Pancreas (tissue), 10 donors: ENCODE measurements at places on chromosomes 11 and 22. TPM values are rescaled to one million over a fixed set of nuclear protein-coding genes. Genes with fewer than 3 reads are reported as not detected.

Gene REXO2
- total RNA-seq = 27.4 TPM

GRCh38 chr11:10323793-10324170 lies 18.9 kb downstream of the ADM start:
- DNase-seq = no peak

DNA sequence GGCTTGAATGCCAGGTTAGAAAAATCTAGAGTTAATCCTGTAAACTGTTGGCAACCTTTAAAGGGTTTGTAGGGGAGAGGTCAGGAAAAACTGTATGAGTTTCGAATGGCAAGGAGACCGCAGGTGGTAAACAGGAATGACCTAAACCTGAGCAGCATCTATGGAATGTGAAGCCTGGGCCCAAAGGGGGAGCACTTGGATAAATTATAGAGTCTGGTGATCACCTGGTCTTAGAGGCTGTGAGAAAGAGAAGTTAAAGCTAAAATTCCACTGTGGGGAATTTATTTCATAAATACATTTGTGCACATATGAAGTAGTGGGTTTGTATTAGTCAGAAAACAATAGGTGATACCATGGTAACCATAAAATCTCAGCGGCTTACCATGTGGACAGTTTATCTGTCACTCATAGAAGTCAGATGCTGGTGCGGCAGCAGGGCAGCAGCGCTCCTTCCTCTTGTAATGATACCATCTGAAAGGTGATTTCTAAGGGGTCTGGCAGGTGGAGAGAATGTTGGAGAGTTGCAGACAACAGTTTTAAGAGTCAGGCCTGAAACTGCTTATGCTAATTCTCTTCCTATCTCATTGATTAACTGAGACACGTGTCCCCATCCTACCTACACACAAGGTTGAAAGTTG lies 1104.4 kb upstream of the CCDC90B start:
- no peak for DNase-seq

DNA sequence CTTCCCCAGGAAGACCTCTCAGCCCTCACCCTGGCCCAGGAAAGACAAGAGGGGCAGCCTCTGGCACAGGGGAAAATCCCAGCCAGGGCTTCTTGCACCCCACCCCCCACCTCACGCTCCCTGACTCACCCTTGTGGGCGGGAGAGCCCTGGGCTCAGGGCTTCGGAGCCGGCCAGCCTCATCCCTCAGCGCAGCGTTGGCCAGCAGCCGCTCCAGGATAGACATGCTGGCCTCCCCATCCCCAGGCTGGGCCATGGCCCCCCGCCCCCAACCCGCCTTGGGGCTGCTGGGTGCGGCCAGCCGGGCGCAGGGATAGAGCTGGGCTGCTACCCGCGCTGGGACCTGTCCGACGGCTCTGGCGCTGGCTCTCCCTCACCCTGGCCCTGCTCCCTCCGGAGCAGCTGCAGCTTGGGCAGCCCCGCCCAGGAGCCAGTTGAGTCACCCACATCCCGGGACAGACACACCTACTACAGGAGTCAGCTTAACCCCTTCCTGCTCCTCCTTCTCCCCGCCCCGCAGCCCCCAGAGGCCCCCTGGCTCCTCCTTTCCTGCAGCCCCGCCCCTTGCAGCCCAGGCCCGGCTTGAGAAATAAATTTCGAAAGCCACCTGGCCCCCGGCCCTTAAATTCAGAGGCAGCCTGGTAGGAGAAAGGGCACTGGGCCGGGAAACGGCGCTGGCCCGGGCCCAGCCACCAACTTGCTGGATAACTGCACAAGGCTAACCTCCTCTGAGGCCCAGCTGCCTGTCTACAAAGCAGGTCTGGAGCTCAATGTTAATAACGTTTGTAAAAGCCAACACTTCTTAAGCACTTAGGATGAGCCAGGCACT lies 13.4 kb downstream of the TNKS1BP1 start:
- DNase-seq = peak; percentile 98

Gene LAMTOR1
- 36.2 TPM for total RNA-seq

Gene TRPC6
- total RNA-seq = 0.09 TPM

DNA sequence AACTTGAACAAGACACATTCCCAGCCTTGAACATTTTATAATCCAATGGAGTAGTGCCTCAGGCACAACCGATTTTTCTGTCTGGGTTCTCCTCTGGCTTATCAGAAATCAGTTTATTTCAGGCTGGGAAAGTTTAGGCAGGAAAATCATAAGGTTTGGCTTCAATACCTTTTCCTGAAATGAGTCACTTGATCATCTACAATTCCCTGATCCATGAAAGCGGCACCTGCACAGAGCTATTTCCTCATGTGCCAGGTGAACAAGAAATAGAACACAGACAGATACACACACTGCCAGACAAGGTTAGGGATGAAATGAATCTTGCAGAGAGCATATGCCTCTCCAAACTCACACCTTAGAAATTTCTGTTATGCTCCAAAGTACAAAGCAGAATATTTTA lies 106.7 kb upstream of the OR9G4 start:
- no peak for DNase-seq

Gene FAM181B
- total RNA-seq = 0.67 TPM

DNA sequence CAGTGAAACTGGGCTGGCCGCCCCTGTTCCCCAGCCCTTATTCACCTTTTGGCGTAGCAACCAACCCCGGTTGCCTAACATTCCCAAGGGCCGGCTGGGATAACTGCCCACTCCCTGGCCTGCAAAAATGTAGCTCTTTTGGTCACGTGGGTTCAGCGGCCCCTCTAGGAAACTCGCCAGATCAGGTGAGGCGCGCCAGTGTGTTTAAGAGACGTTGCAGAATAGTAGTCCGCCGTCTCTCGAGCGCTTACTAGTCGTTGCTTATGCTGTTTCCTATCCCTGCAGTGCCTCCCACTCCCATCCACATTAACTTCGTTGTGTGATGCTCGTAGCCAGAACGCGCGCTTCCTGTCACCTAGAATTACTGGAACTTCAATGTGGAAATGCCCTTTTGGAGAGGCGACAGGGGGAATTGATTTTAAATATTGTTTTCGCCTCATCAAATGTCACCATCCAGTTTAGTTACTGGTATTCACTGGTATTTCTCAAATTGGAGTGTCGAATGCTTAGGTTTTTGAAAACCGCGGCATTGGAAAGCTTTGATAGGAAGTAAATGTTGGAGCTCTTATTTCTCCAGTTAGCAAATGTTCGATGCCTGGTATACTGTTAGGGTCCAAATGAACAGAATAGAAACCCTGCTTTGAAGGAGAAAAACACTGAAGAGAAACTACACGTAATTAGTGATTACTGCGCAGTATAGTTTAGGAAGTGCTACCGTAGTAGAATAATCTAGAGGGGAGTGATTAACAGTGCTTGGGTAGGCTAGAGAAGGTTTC lies 823 bp downstream of the CEP57 start:
- DNase-seq = peak; percentile 80

Gene ARVCF
- total RNA-seq = 5.0 TPM

GRCh38 chr11:79077702-79078330 lies 363.0 kb downstream of the TENM4 start:
- DNase-seq = no peak

- no peak for DNase-seq
Observed at GRCh38 chr11:79937676-79938334, 497.0 kb upstream of the TENM4 start.

DNA sequence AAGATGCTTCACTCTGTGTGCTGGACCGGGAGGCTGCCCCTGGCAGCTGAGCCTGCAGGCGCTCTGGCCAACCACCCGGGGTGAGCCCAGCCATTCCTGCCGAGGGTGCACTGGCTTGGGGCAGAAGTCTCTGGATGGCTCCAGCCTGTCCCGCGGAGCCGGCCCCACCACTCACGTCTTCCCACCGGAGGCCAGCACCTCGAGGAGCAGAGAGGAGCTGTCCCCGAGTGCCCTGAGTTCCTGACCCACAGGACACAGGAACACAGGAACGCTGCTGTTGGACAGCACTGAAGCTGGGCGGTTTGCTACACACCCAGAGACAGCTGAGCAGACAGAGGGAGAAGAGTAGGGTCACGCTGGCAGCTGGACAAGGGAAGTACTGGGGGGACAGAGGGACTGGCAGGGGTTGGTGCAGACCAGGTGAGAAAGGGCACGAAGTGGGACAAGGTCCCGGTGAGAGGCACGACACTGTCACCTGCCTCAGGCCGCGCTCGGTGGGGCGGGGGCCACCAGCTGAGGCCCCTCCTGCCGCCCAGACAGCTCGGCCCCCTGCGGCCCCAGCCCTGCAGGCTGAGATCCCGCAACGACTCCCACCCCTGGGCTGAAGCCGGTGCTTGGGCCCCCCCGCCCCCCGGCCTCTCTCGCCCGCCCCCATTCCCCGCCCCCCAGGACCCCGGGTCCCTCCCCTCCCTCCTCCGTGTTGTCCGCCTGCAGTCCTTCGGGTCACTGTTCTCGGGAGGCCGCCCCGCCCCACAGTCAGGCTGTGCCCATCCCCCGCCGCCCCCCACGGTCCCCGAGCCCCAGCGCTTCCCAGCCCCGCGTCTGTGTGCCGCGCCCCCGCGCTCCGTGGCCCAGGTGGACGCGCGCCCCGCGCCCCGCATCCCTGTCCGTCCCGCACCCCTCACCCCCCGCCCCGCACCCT lies 624 bp upstream of the B4GALNT4 start:
- DNase-seq = peak; percentile 78

GRCh38 chr11:70566768-70567530 lies 168.6 kb downstream of the CTTN start:
- no peak for DNase-seq

DNA sequence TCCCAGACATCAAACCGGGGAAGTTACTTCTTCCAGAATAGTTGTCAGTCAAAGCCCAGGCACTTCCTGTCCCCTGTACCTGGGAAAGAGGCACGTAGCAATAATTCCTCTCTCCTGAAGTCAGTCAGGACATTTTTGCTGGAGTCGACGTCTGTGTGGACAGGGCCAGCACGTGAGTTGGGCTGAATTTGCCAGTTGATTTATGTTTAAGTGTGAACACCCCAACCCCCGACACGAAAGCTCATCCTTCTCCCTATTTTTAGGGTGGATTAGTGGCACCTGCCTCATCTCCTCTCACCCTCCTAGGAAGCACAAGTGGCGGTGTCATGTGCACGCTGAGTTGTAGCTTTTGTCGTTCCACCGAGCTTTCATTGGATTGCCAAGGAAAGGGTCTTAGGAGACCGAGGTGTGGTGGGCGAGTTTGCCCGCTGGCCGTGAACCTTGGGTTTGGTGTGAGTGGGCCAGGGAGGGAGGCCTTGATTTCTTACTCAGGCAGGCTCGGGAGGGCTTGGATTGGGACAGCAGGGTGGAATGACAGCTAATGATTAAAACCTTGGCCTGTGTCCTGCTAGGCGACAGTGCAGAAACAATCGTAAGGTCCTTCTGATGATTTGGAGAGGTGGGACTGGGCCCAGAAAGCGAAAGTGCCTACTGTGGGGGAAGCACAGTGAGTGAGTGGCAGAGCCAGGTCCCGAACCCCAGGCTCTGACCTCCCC lies 87.0 kb upstream of the CRYBB3 start:
- no peak for DNase-seq

Gene EP300
- total RNA-seq = 24.4 TPM

DNA sequence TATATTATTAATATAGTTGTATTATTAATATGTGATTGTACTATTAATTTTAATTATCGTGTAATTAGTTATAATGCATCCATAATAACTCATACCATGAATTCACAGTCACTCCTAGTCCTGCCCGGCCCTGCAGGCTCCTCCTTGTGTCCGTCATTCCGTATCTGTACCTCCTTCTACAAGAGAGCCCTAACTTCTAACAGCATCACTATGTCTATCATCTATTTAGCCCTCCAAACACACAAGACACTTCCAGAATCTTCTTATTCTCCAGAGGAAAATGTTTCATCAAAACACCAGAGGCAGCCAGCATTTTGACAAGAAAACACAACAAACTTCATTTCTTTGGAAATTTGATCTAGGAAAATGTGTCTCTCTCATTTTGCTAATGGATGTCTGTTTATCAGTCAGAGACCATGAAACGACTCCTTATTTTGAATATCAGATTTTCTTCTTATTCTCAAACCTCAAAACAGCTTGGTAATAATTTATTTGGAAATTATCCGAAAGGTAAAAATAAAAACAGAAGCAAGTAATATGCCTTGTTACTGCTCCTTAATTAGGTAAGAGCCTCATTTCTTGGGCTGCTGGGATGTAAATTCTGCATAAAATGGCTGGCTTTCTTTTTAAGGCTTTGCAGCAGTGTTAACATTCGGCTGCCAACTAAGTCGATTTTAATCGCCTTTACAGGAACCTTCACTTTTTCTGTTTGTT lies 23.1 kb upstream of the SEPTIN5 start:
- DNase-seq = no peak

- no peak for DNase-seq
Observed at GRCh38 chr11:82810738-82811137, 77.1 kb upstream of the FAM181B start.

DNA sequence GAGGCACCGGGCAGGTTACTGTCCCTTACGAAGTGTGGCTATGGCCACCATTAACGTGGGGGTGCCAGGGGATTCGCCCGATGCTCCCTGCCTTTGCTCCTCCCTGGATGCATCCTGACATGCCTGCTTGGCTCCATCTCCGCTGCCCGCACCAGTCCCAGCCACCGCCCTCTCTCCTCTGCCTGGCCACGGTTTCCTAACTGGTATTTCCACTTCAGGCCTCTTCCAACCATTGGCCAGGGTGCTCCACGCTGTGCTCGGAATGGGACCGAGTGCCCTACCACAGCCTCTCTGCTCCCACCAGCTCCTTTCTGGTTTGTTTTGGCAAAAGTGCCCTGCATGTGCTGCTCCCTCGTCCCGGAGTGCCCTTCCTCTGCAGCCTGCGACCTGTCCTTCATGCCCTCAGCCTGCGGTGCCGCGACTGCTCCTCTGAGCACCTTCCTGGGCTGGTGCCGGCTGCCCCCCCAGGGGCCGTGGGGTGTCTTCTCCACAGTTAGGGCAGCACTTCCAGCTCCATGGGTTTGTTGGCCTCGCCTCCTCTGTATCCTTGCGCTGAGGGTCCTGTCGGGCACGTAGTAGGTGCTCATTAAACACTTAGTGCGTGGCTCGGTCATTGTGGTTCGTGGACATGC lies 12.6 kb upstream of the GRAMD4 start:
- no peak for DNase-seq

- DNase-seq = no peak
Observed at GRCh38 chr11:106708348-106708747, 309.9 kb downstream of the GUCY1A2 start.

DNA sequence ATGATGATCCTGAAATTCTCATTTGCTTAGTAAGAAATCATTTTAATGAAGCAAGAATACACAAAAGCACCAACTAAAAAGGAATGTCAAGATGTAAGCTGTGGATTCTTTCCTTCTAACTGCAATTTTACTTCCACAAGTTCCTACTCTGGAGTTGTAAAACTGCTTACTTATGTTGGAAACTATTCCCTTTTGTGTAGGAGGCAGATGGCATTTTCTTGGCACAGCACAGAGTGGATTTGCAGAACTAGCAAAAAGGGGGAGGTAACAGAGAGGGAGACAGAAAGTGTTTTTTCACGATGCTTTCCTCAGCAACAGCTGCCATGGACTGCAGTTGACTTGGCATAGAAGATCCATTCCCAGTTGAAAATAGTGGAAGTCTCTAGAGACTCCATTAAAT lies 1112.0 kb upstream of the RAG2 start:
- DNase-seq = no peak

Gene RCOR2
- 0.40 TPM for total RNA-seq

DNA sequence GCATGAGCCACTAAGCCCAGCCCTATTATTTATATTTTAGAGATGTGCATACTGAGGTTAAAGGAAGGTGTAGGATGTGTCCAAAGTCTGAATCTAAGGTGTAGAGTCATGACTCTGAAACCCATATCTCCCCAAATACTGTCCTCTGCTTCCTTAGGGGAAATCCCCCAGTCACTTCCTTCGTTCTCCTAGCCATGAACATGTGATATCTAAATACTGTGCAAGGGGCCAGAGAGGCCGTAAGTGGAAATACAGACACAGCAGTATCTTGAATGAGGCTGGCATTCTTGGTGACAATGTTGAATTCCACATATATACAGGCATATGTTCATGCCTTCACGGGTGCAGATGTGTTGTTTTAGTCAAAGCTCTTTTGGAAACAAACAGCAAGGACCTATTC lies 21.3 kb upstream of the PATZ1 start:
- DNase-seq = no peak
